ENCODE measurements at places on chromosomes 3 and 15.

DNA sequence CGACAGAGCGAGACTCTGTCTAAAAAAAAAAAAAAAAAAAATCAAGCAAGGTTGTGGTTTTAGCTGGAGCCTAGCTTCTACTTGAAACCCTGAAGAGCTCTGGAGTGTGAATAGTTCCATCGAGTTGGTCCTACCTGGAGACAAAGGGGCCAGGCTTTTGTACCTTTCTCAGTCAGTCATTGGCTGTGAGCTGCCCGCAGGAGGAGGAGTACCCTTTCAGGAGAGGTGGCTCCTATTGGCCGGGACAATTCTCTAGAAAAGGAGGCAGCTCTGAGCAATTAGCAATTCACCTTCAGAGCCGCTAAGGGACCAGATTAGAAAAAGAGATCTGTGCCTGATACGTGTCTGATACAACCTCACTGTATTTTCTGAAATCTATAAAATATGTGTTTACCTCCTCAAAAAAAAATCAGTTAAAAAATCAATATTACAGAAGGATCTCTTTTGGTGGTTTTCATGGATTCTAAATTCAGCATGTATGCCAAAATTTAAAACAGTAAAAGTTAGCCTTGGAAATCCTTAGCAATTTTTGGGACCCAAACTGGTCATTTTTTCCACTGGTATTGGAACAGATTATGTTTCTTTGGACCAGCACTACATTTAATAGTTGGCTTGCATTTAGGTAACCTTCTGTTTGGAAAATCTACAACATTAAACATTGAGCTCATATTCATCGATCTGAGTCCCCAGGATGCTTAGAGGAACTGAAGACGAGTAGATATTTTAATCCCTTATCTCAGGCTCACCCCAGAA, 29.7 kb upstream of the PDCD6IP start:
- no peak for DNase-seq

DNA sequence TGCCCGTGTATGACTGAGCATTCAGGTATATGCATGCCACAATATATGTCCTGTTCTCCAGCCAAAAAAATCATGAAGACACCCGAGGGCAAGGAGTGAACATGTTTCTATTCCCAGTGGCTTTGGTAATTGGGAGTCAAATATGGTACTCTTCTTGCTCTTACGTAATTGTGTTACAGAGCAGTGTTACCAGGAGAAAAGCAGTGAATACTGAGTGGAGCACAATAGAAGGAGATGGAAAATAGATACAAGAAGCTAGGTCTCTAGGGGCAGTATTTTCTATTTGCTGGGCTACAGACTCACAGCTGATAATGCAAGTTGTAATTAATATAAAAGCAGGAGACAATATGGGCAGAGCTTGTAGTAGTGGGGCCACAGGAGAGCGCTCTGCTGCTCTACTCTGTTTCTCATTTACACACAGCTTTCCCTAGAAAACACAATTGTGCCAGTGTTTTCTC, 13.2 kb downstream of the MEIS2 start:
- DNase-seq, result no peak

- peak; percentile 82 for DNase-seq
Observed at GRCh38 chr3:161413127-161413854, 42.0 kb upstream of the SPTSSB start.

- peak; percentile 54 for DNase-seq
Observed at GRCh38 chr3:142501004-142501926, 53.4 kb upstream of the XRN1 start.

GRCh38 chr3:72894976-72895552, 7.2 kb downstream of the GXYLT2 start:
- DNase-seq, result no peak

DNA sequence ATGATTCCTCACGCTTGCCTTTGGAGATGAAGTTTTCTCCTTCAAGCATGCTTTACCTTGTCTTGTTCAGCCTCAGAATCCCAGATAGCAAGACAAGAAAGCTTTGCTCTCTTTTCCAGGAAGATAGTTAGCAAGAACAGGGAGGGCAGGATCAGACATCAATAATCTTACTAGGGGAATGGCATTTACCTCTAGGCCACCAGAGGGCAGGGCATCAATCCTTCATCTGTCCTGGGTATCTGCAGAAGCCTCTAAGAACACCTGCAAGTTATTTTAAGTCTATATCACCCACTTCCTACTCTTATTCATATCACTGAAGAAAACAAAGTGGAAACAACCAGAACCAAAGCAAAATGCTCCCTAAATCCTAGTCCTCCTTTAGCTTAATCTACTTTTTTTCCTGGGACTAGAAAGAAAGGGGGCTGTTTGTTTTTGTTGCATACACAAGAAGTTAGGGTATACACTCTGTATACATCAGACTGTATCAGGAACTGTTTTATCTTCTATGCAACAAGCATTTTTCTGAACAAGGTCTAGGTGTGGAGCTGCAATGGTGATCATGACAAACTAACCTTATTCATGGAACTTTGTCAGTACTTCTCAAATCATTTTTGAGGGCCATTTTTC, 862.5 kb downstream of the CADM2 start:
- no peak for DNase-seq

- DNase-seq, result peak; percentile 56
Observed at GRCh38 chr3:168933614-168934013, 729.9 kb downstream of the MECOM start.

GRCh38 chr3:150945226-150946032, 27.1 kb downstream of the CLRN1 start:
- DNase-seq, result peak; percentile 58

DNA sequence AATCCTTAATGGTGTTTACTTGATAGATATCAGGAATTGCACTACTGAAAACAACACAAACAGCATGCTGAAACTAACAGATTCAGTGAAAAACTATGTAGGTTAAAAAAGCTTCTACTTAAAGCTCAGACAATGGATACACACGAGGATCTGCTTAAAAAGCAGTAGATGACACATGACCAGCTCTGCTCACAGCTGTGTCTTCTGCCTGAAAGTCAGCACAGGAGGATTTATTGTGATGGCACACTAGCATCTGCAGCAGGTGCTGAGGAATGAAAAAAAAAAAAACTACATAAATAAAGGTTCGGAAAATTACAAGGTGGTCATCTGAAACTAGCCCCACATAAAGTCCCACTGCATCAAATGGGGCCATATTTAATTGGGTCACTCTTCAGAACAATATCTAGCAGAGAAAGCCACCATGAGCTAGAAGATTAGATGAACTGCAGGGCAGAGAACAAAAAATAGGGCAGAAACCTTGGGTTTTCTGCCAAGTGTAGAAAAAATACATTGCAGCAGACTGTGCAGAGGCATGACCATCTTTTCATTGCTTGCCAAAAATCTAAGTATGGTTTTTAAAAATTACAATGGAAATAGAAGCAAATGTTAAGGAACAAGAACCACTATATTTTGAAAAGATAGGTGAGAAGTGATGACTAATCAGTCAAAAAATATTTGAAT, 13.2 kb upstream of the GOLM2 start:
- peak; percentile 22 for DNase-seq

- no peak for DNase-seq
Observed at GRCh38 chr3:29760226-29760685, 479.4 kb downstream of the RBMS3 start.

DNA sequence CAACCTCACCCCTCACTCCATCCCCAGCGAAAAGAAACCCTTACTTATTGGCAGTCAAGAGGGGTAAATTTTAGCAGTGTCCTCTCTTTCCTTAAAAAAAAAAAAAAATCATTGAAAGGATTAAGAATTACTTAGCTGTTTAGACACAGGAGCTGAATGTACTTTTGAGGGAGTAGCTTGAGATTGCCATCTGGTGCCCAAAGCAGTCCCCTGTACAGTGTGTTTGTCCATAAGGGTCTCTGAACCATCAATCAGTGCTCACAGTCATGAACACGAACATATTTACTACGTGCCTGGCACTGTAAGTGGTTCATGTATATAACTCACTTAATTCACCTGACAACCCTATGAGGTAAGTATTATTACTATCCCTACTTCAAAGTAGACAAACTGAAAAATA, 463.5 kb downstream of the RAP2B start:
- no peak for DNase-seq

- DNase-seq, result no peak
Observed at GRCh38 chr3:190110826-190111225, 9.9 kb downstream of the P3H2 start.

- DNase-seq, result no peak
Observed at GRCh38 chr3:140114789-140115080, 179.8 kb downstream of the CLSTN2 start.

DNA sequence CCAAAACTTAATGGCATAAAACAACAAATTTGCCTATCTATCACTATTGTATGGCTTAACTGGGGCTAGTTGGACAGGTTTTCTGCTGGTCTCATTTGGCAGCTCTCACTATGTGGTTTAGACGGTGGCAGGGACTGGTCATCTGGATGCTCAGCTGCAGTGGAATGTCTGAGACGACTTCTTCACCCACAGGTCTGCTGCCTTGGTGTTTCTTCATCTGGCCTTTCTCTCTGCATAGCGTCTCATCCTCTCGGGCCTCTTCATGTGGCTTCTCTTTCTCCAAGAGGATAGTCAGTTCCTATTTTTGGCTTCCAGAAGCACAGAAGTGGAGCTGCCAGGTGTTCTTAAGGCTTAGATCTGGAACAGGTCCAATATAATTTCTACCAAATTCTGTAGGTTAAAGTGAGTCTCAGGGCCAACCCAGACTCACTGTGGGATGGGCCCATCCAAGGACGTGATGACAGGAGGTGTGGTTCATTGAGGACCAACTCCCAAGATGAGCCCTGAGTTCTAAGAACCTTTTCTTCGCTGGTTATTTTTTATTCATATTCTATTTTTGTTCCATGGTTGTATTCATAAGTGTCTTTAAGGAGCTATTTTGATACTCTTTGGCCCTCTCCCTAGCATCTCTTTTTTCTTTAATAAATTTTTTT, 18.6 kb downstream of the UBE2Q2 start:
- peak; percentile 34 for DNase-seq

DNA sequence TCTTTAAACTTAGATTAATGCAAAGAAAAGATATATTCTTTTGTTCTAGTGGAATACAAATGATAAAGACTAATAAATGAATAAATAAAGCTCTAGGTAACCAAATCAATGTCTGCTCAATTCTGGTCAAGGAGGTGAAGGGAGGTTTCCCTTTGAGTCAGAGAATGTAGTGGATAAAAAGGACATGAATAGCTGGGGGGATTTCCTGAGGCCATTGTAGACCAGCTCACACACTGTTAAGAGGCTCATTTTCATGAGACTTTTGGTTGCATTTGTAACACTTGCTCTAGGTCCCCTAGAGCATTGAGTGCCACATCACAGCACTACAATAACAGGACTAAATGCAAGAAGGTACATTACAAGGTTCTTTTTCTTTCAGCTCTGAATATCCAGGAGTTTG, 170.7 kb downstream of the TIGIT start:
- no peak for DNase-seq

DNA sequence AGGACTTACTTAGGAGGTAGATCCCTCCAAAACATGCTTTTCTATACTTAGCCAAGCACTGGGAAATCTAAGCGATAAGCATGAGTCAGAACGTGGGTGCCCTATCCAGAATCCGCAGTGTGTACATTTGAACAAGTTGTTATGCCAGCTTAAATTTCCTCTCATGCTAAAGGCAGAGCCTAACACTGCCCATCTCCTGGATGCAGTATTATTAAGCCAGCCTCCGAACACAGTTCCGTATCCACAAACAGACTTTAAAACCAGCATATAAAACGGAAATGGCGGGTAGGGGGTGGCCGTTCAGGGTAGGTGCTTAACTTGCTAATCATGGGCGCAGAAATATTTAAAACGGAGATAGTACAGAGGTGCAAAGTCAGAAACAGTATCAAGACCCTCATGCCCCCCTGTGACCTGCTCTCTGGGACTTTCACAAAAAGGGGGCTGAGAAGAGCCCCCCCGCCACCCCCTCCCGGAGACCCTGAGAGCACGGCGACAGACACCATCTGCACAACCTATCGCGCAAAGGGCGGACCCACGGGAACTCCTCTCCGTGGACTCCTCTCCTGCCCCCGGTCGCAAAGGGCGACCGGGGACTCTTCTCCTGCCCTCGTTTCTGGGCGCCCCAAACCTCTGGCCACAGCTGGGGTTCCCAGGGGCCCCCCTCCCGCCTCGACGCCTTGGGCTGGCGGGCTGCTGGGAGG, 889 bp upstream of the LRRIQ4 start:
- DNase-seq, result peak; percentile 68

GRCh38 chr3:197562398-197563251, 6.9 kb upstream of the BDH1 start:
- DNase-seq, result no peak

DNA sequence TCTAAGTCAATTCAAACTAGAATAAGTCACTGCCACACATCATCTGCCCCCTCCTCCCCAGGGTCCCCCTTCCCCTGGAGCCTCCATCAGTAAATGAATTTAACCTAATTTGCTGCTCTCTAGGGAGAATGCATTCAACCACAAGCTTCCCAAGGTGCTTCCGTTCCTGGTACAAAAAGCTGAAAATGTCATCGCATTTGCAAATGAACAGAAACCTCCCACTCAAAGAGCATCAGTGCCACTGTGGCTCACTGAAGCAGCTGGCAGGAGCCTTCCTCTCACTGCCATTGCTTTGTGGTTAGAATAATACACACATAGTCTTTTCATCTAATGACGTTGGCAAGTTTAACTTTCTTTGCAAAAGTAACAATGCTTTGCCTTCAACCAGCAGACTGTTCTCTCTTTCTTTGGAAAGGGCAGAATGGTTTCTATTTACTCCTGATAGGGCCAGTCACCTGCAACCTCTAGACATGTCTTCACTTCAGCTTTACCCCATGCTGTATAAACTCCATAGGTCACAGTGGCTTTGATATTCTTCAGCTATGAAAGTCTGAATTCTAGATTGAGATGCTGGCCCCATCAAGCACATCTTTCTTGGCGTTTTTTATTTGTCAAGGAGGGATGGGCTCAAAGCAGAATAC, 238.1 kb downstream of the CPNE4 start:
- DNase-seq, result no peak
